Smooth muscle cell of the coronary artery (primary cell): ENCODE measurements at places on chromosomes 4 and X. TPM values are rescaled to one million over a fixed set of nuclear protein-coding genes. Genes with fewer than 3 reads are reported as not detected.

Gene SLC10A3
- total RNA-seq, result 11.6 and 12.5 TPM in 2 replicates

Gene DMP1
- not detected in 2 replicates for total RNA-seq

Gene IL21
- total RNA-seq, result not detected in 2 replicates

Gene SUV39H1
- 0.59 and 2.5 TPM in 2 replicates for total RNA-seq

Gene RAP2C
- total RNA-seq, result 6.1 and 14.1 TPM in 2 replicates

Gene SLC30A9
- 48.7 and 64.7 TPM in 2 replicates for total RNA-seq

Gene BANK1
- total RNA-seq, result 0.08 and 0.12 TPM in 2 replicates

Gene PAK3
- total RNA-seq, result 0.59 and 3.5 TPM in 2 replicates

Gene ITGB1BP2
- total RNA-seq, result 0.70 and 6.6 TPM in 2 replicates

Gene PJA1
- total RNA-seq, result 30.6 and 44.5 TPM in 2 replicates

Gene TMEM255A
- total RNA-seq, result not detected in 2 replicates

Gene P2RY10
- total RNA-seq, result not detected in 2 replicates

Gene TRPC3
- under 0.01 and 0.59 TPM in 2 replicates for total RNA-seq

Gene GPC4
- total RNA-seq, result 3.6 and 6.2 TPM in 2 replicates

Gene NONO
- total RNA-seq, result 307 and 438 TPM in 2 replicates

Gene BCLAF3
- 4.2 and 4.9 TPM in 2 replicates for total RNA-seq

Gene RHOXF1
- not detected in 2 replicates for total RNA-seq

Gene RAI2
- 0.23 TPM in 1 of 2 replicates, not detected in the other for total RNA-seq

Gene MAGEC2
- 0.23 TPM in 1 of 2 replicates, not detected in the other for total RNA-seq

Gene STATH
- 0.15 TPM in 1 of 2 replicates, not detected in the other for total RNA-seq

Gene UPF3B
- total RNA-seq, result 1.6 and 2.0 TPM in 2 replicates

Gene NAT8L
- under 0.01 and 0.12 TPM in 2 replicates for total RNA-seq

Gene KIAA0232
- total RNA-seq, result 8.0 and 14.8 TPM in 2 replicates

Gene NMU
- 0.15 TPM in 1 of 2 replicates, not detected in the other for total RNA-seq

Gene PPP1R2C
- not detected in 2 replicates for total RNA-seq

Gene YY2
- 1.1 and 1.3 TPM in 2 replicates for total RNA-seq

Gene STBD1
- 2.5 and 4.5 TPM in 2 replicates for total RNA-seq

Gene NDNF
- not detected in 2 replicates for total RNA-seq

Gene GAGE1
- total RNA-seq, result not detected in 2 replicates

Gene PDLIM5
- 22.5 and 144 TPM in 2 replicates for total RNA-seq

Gene TAF7L
- total RNA-seq, result 0.15 and 0.23 TPM in 2 replicates

Gene SMPX
- not detected in 2 replicates for total RNA-seq

Gene RNF212
- 0.60 and 0.82 TPM in 2 replicates for total RNA-seq

Gene HSFX3
- total RNA-seq, result not detected in 2 replicates

Gene TEX28
- total RNA-seq, result not detected in 2 replicates

Gene BTC
- under 0.01 TPM in 2 replicates for total RNA-seq

Gene POLN
- 2.4 and 5.6 TPM in 2 replicates for total RNA-seq

Gene NLGN3
- 0.08 and 0.35 TPM in 2 replicates for total RNA-seq

Gene PHOX2B
- not detected in 2 replicates for total RNA-seq

Gene RHOXF2
- not detected in 2 replicates for total RNA-seq

Gene SPANXN4
- not detected in 2 replicates for total RNA-seq

Gene FAM184B
- total RNA-seq, result under 0.01 TPM in 1 of 2 replicates, not detected in the other
